Activated T-cell treated with anti-CD3 and anti-CD28 coated beads for 48 hours (primary cell): ENCODE measurements at places on chromosomes 6 and 20.

- no peak for DNase-seq
Observed at GRCh38 chr20:34559311-34560140, 1.0 kb downstream of the MAP1LC3A start.

DNA sequence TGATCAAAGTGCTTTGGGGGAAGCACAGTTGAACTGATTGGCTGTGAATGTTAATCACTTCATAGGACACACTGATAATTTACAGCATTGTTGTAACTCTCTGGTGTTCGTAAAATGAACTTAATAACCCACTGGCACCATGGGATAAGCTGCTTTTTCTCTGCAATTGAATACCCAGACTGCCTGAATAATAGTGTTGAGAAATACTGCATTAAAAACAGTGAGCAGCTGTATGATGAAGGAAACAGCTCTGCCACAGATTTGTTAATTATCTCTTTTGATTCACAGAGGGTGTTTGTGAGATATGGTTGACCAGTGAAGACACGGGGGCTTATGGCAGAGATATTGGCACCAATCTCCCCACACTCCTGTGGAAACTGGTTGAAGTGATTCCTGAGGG is 420.9 kb downstream of the CDKAL1 start:
- DNase-seq, result no peak

DNA sequence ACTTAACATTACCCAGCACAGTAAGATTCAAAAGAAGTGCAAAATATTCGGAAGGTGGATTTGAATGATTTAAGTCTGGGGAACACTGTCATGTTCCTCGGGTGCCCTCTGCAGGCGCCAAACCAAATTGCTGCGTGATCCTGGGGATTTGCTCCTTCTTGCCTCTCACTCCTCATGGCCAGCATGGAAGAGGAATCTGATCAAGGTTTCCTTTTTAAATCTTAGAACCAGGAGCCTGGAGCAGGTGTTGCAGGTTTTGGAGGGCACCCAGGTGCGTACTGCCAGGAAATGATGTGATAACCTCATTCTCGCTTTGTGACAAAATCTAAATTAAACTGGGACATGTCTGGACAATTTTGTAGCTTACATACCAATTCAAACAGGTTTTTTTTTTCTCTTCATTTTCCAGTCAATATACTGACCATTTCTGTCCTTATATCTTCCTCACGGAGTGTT is 8.1 kb upstream of the PFDN4 start:
- DNase-seq, result peak; percentile 52

DNA sequence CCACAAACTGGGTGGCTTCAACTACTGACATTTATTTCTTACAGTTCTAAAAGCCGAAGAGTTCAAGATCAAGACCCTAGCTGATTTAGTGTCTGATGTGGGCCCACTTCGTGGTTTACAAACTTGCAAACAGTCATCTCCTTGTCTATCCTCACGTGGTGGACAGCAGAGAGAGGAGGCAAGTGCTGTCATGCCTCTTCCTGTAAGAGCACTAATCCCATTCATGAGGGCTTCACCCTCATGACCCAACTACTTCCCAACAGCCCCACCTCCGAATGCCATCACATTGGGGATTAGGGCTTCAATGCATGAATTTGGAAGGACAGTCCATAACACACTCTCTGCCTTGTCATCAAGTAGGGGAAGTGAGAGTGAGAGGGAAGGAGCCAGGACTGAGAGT is 15.6 kb upstream of the ISM1 start:
- DNase-seq, result no peak

DNA sequence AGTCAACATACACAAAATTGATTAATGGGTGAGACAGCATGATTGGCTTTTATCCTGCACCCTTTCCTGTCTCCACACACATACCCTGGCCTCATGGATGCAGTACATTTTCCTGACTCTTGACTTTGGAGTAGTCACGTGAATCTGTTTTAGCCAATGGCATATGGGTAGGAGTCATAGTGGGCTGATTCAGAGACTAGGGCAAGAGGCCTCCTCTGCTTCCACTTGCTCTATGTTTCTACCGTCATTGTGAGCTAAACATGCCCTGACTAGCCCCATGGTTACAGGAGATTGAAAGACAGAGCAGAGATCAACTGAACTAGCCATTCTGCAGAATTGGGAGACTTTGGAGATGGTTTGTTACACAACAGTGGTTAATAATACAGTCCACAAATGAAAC is 850.0 kb downstream of the DHX35 start:
- no peak for DNase-seq

DNA sequence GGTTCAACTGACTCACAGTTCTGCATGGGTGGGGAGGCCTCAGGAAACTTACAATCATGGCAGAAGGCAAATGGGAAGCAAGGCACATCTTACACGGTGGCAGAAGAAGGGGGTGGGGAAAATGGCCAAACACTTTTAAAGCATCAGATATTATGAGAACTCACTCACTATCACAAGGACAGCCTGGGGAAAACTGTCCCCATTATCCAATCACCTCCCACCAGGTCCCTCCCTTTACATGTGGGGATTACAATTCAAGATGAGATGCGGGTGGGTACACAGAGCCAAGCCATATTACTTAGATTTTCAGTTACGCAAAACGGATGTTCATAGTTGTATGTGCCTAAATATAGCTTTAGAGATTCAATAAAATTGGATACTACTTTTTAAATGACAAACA is 25.6 kb downstream of the CYP39A1 start:
- DNase-seq, result no peak

GRCh38 chr20:56157530-56158203 is 90.9 kb upstream of the MC3R start:
- no peak for DNase-seq

DNA sequence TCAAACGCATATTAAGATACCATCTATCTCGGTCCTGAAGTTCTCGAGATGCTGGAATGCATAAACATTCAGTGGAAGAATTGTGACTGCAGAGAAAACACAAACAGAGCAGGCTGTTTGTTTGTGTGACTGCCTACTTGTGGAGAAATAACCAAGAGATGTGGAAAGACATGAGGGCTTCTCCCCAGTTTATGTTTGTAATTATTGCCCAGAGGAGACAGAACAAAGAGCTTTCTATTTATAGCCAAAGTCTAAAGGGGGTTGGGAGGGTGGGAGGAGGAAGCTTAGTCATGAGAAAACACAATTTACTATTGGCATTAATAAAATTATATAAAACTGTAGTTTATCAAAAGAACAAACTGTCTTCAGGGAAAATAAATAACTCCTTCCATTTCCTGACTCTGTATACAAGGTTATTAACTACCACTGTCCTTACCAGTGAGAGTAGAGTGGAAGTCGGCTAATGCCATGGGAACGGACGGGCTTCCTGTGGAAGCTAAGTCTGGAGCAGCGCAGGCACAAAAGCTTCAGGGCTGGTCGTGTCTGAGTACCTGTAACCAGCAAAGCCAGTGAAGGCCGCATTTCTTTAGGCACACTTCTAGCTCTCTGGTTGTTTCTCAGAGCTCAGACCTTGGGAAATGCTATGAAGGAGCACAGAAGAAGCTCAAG is 200.2 kb upstream of the SUPT3H start:
- no peak for DNase-seq

- no peak for DNase-seq
Observed at GRCh38 chr6:163183806-163184205, 230.7 kb upstream of the QKI start.

DNA sequence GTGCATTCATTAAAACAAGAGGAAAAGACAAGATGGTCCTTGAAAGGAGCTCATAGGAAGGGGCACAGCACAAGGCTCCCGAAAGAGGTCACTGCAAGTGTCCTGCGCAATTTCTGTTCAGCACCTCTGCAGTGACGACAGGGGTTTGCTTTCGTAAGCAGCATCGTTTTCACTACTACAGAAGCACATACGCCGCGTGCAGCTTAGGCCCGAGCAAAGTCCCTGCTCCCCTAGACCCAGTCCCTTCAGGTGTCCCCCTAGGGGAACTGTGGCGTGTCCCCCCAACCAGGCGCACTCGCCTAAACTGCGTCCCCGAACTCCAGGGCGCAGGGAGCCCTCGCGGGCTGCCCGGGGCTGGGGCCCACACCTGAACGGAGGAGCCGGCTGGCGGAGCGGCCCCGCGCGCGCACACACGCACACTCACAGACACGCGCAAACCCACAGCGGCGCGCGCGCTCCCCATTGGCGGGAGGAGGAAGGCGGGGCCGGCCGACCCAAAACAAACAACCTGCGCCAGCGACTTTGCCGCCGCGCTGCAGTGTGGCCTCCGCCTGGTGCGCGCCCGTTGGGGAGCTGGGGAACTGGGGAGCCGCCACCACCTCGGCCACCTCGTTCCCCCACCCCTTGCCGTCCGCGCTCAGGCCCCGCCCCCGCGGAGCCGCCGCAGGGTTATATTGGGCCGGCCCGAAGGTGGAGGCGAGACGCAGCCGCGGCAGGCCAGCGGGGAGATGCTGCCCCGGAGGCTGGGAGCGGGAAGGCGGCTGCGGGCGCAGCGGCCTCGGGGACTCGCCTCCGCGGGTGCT is at the start of gene FOXQ1:
Gene FOXQ1 (plus strand): TSS at position 699 of the 803 bp plus-strand sequence. CDS start 607 bp downstream, outside the sequence.
- no peak for DNase-seq

DNA sequence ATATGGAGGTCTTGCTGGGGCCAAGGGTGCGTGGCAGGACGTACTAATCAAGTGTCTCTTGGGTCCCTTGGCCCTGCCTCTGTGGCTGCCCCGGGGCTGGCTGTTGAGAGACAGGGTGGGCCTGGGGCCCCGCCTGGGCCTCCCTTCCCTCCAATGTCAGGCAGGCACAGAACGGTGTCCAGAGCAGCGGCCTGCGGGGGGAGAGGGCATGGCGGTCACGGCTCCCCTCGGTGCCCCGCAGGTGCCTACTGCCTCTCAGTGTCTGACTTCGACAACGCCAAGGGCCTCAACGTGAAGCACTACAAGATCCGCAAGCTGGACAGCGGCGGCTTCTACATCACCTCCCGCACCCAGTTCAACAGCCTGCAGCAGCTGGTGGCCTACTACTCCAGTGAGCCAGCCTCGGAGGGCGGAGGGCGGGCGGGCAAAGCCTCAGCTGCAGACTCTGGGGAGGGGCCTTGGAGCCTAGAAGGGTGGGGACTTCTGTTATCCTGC is 50.0 kb downstream of the SRC start:
- DNase-seq, result no peak

GRCh38 chr20:62938105-62938888 is at the start of gene GID8:
Gene GID8, plus strand, starts transcription at chr20:62938147. Its CDS starts 3,356 bp downstream, at chr20:62941503.
- DNase-seq, result peak; percentile 49

DNA sequence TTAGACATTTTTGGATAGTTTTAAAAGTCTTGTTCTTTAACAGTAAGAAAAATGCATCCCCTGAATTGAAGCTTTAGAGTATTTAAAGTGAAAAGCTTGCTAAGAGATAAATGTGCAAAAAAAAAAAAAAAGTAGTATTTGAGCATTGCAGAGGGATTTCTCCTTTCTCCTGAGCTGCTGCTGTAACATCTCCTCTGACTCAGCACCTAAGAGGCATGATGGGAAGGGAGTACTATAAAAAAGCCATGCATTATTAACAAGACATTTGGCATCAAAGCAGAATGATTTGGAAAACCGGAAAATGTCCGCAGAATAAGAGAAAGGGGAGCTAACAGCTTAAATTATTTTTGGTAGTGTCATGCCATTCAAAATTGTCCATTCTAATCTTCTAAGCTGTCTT is 27.9 kb downstream of the B4GALT5 start:
- no peak for DNase-seq

- DNase-seq, result no peak
Observed at GRCh38 chr20:61355585-61355984, 103.5 kb downstream of the CDH4 start.

- no peak for DNase-seq
Observed at GRCh38 chr6:106025655-106026054, 60.5 kb upstream of the PRDM1 start.

- no peak for DNase-seq
Observed at GRCh38 chr6:92147246-92147645, 1272.1 kb downstream of the EPHA7 start.

DNA sequence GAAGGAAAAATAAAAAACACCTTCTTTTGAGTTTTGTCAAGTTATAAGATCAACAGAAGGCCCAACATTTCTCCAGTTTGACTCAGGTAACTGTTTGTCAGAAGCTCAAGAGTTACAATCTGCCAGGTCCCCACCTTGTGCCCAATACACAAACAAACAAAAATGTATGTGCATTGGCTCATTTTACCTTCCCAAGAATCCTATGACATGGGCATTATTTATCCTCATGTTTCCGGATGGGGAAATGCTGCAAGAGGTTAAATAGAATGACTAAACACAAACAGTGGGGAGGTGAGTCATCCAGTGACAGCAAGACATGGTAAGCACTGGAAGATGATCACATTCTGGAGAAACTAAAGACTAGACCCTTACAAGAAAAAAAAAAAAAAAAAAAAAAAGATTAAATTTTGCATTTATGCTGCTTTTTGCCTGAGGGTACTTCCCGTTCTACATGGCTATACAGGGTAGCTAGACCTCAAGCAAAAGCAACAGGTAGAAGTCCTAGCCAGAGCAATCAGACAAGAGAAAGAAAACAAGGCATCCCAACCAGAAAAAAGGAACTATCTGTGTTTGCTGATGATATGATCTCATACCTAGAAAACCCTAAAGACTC is 23.6 kb upstream of the ANKRD60 start:
- no peak for DNase-seq

DNA sequence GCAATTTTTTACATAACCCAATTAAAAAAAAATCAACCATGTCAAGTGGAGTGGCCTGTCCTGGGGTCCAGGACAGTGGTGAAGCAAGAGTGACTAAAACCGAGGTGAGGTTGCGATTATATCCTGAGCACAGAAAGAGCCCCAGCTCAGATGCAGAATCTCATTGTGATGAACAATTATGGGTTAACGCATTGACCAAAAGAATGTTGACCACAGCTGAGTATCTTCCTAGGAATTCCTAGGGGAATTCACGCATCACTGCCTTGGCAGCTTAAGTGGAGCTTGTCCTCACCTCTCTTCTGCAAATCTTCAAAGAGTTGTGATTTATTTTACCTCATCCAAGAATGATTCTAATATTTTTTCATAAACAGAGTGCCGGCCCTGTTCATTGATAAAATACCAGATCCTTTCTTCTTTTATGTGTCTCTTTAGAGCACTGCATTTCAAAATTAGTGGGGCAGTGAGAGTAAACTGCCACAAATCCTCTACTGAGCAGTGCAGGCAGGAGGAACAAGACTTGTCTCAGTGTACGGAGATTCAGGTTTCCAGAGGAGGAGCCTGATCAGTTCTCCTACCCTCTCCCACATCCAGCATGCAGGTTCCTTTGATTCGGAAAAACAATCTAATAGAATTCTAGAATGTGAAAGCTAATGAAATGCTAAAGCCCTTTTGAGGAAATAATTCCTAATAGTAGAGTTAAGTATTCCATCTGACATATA is 60.1 kb upstream of the ZNF184 start:
- no peak for DNase-seq

DNA sequence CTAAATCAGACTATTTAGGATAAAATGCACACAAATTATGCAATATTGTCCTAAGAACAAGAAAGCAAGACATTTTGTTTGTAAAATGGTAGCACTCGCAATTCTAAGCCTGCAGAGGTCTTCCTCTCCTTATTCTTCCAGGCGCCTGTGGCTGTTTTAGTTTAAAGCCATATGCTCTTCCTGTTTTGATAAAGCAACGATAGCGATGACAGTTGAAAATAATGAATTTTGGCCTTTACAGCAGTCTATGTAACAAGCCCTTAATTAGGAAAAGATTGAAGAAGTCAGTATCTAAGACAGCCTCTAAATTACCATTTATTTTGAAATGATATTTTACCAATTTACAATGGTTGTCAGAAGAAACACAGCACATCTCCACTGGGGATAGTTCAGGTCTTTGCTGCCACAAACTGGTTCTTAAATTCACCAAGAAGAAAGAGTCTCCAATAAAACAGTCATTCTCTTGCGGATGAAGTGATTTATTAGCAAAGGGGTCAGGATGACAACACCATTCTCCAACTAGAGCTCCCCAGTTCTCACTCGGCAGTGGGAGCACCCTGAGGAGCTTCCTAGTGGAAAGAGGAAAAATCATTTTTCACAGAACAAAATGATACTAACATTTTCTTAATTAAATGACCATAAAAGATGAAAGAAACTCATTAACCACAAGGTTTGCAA is 21.4 kb downstream of the UBE3D start:
- no peak for DNase-seq
